Trophoblast cell (in vitro differentiated cells and primary cell): ENCODE measurements at places on chromosomes 6 and 20.
A peak's percentile ranks its signal among the peaks of the same experiment; 100 is the strongest.

- peak; percentile 12 for DNase-seq
These were observed 129.7 kb downstream of the FAXC start for GRCh38 chr6:99219788-99220187.

- no peak for DNase-seq
These were observed 24.4 kb downstream of the UQCC1 start for GRCh38 chr20:35387334-35387733.

DNA sequence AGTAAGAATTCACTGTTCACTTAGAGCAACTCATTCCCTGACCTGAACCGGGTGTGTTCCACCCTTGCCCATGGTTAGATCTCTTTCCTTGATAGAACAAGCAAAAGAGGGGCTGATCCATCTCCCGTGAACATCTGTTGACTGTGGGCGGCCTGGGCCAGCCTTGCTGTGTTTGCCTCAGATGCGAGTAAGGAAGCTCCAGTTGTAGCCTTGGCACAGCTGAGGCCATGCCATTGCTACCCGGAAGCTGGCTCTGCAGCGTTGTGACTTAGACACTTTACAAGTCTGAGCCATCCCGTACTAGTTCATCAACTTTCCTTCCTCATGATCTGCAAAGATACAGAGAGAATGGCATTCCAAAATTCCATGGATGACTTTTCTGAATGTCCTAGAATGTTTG is 139.0 kb downstream of the MAP3K4 start:
- no peak for DNase-seq

DNA sequence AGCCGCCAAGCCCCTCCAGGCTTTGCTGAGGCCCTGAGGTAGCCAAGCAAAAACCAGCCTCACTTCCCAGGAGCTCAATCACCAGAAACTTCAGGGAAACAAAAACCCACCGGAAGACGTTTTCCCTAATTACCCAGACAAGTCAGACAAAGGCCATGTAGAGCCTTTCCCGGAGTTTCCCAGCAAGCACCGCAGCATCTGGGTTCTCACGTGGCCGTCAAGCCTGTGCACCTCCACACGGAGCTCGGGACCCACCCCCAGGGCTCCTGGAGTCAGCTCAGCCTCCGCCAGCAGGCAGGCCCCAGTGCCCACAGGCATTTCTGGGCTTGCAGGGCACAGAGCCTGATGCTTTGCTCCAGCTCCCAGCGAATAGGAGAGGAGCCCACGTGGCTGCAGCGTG is 10.1 kb upstream of the MRGBP start:
- no peak for DNase-seq

DNA sequence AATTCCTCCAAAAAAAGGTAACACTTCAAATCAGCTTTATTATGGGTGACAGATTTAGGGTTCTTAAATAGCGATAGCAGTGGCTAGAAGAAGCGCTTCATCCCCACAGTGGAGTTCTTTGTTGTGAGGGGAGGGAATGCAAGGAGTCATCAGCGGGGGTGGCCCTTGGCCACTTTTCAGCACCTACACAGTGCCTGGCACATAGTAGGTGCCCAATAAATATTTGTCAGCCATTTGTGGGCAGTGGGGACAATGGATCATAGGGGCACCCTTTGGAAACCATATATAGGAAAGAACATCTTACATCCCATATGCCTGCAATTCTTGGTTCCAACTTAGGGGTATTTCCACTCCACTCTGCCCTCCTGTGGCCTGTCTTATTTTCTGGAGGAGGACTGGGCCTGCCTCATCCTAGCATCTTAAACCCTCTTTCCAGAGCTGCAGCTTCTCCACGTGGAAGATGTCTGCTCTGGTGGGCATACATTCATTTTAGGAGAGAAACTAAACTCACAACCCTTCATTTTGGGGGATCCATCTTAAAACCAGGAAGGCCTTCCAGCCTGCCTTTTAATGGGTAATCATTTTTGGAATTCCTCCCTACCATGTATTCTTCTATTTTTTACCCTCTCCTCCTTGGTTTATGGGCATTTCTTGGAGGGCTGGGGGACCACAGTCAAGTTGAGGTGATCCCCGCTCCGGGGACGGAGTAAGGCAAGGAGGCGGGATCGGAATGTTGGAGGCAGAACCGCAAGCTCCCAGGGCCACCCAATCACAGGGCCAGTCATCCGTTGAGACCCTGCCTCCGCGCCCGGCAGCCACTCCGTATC is 2.6 kb upstream of the GPSM3 start:
- DNase-seq: peak; percentile 55

GRCh38 chr6:11917951-11918738 is 94.0 kb upstream of the HIVEP1 start:
- no peak for DNase-seq

DNA sequence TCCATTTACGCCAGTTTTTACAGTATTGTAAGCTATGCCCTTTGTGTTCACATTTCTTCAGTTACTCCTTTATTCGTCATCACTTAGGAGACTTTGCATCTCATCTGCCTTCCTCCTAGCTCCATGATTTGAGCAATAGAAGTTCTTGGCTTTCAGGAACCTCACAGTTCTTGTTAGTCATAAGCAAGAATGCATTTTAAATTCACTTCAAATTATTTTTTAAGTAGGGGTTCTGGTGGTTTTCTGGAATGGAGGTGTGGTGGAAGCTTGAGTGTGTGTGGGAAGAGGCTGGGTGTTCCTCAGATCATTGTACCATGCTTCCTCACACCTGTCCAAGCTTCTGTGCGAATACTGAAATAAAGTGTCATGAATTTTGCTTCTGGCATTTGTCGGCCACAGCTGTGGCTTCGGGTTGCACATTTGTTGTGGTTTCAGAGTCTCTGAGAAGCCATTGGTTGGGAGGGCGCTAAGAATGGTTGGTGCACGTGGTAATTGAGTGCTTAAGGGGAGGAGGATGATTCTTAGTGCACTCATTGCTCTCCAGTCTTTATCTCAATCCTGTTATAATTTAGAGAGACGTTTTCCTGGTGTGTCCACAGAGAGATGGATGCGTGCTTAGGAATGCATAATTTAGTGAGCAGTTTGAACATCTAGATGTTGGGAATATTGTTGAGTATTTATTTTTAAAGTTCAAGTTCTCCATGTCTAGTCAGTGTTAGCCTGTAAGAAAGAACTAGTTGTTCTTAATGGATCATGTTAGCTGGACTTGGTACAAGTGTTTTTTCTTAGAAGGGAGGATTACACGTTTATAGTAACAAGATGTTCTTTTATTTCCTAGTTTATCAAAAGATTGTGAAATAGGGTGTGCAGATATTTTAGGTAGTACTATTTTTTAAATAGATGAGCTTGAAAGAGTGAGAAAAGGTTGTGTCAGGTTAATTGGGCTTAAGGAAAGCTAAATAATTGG is 31.9 kb downstream of the FOXO3 start:
- DNase-seq: peak; percentile 64

DNA sequence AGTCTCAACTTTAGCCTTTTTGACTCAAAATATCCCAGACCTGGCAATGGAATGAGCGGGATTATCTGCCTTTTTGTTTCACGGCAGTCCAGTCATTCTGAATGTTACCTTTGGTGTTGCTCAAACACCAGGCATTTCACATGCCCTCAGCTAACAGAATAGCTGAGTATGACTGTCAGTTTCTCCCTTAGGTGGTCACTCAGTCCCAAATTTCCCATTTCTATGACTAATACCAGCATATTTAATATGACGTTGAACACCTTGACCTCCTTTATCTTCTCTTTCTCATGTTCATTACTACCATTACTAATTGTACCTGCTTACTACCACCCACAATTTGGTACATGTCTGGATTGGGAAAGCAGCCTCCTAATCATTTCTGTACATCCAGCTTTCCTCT is 65.2 kb downstream of the EDN1 start:
- peak; percentile 89 for DNase-seq

GRCh38 chr6:158539413-158539812 is 20.5 kb upstream of the TMEM181 start:
- DNase-seq: no peak

DNA sequence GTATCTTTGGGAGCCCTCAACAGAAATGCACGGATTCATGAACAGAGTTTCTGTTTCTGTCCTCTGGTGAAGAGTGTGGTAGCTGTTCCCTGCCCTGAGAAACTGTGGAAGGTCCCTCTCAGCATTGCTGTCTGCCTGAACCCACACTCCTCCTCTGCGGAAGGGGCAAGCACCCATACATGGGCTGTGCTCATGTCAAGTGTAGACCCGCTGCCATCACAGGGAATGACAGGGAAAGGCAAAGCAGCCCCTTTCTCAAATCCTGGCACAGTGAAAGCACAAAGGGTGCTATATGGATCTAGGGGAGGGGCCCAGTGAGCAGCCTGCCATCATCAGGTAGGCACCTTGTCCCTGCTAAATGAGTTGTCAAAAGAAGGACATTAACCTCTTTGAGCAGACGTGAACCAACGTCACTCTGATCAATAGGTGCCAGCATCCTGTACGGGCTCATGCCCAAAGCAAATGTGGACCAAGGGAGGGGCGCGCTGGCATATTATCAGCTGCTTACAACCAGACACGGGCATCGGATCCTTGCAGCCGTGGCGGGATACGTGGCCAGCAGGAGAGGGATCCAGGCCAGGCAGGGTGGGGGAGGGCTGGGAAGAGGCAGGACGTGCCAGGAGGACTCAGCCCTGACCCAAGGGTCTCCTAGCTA is 231.2 kb upstream of the PMEPA1 start:
- no peak for DNase-seq

GRCh38 chr20:37384683-37385174 is 38.8 kb downstream of the SRC start:
- peak; percentile 29 for DNase-seq

GRCh38 chr20:48338717-48339116 is 489.1 kb downstream of the PREX1 start:
- peak; percentile 16 for DNase-seq

DNA sequence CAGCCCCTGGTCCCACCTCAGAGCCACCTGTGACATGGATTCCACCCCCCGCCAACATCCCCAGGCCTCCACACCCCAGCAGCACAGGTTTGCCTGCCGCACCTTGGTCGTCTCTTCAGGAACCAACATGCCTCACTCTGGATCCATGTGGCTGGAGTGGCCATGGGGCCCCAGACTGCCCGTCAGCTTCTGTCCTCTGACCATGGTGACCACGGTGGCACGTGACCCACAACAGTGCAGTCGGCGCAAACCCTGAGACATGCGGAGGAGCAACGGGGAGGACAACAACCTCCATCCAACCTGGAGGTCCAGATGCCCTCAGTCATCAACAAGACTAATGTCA is 85.6 kb downstream of the ANKRD60 start:
- DNase-seq: peak; percentile 21

- DNase-seq: no peak
These were observed 58.4 kb upstream of the RNF217 start for GRCh38 chr6:124903797-124904196.

DNA sequence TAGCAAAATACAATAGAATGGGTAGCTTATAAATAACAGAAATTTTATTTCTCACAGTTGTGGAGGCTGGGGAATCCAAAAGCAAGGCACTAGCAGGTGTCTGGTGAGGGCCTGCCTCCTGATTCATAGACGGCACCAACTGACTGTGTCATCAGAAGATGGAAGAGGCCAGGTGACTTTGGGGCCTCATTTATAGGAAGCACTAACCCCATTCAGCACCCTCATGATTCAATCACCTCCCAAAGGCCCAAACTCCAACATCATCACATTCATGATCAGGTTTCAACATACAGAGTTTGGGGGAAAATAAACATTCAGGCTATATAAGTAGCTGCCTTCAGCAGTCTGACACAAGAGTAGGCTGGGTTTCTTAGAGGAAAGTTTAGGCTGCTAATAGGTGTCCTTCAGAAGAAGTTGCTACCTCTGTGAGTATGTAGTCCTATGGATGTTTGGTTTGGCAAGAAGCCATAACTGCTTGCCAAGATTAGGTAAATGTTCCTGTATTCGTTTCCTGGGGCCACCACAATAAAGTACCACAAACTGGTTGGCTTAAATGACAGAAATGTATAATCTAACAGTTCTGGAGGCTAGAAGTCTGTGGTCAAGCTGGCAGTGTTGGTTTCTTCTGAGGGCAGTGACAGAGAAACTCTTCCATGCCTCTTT is 48.8 kb downstream of the NT5E start:
- no peak for DNase-seq
